NCI-H526 (cell line): ENCODE measurements at places on chromosomes 5 and 9.

GRCh38 chr5:135417083-135417482, 18.1 kb upstream of the MACROH2A1 start:
- DNase-seq: no peak

DNA sequence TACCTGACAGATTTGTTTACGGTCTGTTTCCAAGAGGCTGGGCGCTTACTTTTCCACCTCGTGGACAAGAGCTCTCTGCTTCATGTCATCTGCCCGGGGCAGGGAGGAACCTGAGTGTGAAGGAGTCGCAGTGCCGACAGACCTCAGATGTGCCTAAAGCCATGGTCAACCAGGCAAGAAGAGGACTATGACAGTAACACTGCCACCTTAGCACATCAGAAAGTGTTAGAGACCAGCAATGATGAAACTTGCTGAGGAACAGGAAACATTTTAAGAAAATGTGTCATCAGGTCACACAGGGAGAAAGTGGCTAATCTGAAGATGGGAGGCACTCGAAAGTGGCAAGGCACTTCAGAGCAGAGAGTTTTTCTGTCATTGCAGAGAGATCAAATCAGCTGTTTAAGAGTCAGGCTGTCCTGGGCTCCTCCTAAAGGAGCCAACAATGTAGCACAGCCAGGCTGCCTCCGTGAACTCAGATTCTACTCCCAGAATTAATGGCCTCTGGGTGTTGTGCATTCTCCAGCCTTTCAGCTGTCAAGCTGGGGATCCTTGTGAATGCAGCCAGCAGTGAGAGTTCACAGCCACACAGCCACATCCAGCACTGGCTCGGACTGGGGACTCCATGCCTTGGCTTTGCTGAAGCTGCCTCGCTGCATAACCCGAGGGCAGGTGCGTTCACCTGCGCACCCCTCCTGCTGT, 94.6 kb downstream of the RAPGEF1 start:
- DNase-seq: peak; percentile 63

DNA sequence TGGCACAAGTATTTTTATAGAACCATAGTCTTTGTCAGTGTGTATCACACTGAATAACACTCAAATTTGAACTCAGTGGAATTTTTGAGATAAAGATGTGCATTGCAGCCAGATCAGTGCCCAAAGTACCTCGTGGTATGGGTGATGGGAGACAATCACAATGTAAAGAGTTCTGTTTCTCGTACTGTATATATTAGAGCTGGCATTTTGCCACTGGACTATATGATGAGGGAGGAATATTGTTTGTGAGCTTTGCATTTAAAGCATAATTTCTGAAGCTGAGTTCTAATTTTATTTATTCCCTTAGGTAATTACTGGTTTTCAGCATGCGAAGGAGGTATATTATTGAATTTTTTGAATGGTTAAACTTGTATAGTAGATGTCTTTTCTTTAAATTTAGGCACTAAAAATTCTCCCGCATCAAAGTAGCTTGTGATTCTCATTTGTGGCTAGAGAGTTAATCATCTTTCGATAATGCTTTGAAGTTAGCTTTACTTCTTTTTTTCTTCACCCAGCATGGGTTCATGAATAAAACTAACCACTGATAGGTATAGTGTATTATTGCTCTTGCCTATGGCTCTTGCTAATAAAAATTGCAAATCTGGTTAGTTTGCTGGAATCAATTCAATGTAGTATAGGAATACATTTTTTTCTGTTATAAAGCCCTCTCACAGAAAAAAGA, 43.1 kb downstream of the PAM start:
- peak; percentile 18 for DNase-seq

GRCh38 chr5:84378961-84379360, 5.7 kb downstream of the EDIL3 start:
- no peak for DNase-seq

- no peak for DNase-seq
These were observed 597 bp upstream of the TMEM250 start for GRCh38 chr9:136119061-136119882.

DNA sequence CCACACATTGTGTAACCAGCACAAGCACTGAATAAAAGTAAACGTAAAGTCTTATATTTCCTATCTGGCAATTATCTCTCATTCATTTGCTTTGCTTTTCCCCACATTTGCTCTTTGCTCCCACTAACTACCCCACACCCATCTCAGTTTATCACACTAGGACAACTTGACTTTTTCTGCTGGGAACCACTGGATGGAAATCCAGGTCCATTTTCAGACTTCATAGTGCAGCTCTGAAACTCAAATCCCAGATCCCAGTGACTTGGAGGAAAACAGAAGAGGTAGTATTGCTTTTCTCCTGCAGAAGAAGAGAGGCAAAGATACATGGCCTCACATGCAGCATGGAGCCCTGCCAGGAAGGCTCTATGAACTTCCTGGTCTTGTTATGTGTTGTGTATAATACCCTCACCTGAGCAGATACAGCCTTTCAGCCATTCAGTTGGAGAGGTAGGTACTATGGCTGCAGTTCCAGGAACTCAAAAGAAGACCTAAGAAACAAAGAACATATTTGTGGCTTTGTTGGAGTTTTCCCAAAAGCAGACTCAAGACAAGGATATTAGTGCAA, 90.0 kb upstream of the NIPBL start:
- no peak for DNase-seq

- DNase-seq: no peak
These were observed 23.3 kb upstream of the STOM start for GRCh38 chr9:121393318-121393717.

DNA sequence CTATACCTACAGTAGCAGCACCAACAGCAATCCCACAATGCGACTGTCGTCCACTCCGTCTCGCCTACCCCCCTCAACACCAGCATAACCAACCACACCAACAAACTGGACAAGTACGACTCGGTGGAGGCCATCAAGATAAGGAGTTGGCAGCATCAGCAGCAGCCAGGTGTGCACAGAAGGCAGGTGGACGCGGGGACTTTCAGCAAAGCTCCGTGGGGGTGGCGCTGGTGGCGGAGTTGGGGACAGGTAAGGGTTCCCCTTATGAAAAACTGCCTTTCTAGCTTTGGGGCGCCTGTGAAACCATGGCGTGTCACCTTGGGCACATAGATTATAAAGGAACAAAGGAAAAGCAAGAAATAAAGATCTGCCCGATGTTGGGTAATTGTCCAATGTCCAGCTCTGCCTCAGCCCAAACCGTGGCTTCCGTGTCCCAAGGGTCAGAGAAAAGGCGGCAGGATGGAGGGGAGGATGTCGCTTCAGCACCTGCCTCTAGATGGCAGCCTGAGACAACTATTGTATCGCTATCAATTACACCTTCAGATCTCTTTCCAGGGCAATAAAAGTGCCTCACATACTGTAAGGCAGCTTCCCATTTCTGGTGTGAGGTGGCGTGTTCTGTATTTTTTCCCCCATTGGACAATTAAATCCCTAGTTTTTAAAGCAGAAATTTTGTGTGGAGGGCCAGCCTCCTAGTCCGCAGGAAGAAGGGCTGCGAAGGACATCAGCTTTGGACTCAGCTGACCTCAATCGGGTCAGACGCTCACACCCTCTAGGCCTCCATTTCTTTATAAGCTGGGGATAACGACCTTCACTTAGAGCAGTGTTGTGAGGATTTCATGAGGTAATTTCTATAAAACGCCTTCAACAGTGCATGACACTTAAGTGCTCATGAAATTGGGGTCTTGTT, 58.8 kb downstream of the MTRR start:
- peak; percentile 47 for DNase-seq

DNA sequence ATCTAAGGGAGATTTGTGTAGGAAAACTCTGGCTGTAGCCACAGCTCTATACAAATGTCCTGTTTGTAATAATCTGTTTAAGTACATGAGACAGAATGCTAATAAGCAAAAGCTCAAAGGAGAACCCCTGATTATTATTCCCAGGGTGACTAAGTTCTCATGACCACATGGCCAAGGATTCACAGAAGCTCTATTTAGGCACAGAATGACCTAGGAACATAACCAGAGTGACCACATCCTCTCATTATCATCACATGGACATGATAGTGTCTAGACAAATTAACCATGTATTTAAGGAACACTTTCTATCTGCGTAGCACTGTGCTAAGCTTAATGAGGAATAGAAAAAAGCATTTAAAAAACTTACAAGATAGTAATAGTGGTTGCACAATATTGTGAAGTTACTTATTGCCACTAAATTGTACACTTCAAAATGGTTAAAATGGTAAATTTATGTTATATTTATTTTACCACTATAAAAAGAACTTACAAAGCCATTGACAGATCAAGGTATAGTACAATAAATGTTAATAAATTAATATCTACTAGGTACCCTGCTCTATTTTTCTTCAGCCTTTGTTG, 56.3 kb downstream of the STX17 start:
- no peak for DNase-seq

- DNase-seq: no peak
These were observed 128.0 kb upstream of the MSX2 start for GRCh38 chr5:174596429-174596828.

GRCh38 chr5:151459680-151460324, 12.4 kb downstream of the SLC36A1 start:
- DNase-seq: no peak

GRCh38 chr5:137026296-137026695, 472.8 kb downstream of the SPOCK1 start:
- DNase-seq: no peak

DNA sequence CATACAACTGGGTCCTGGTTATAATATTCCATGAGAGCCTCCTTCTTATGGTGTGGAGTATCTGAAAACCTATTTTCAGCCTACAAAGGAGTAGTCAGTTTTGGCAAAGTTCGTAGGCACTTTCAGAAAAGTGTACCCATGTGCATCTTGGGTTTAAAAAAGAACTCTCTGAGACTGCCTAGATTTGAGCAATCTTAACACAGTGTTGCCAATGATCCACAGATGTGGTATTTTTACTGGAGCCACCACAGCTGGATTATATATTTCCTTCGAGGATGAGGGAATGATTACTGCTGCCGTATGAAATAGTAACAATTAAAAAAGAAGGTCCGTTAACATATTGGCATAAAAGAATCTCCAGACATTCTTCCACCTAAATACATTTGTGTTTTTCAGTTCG, 1.1 kb downstream of the PALM2AKAP2 start:
- DNase-seq: no peak

GRCh38 chr5:147669169-147669869, 113.2 kb downstream of the JAKMIP2 start:
- no peak for DNase-seq

DNA sequence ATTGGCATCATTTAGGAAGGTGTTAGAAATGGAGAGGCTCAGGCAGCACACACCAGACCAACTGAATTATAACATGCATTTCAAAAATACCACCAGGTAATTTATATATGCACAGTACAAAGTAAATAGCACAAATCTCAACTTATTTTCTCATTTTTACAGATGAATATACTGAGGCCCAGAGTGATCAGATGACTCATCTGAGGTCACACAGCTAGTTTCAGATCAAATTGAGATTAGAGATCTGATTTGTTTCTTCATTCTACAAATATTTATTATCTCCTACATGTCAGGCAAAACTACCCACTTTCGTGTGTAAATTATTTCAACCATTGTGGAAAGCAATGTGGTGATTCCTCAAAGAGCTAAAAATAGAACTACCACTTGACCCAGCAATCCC, 507.1 kb downstream of the TLE4 start:
- no peak for DNase-seq

DNA sequence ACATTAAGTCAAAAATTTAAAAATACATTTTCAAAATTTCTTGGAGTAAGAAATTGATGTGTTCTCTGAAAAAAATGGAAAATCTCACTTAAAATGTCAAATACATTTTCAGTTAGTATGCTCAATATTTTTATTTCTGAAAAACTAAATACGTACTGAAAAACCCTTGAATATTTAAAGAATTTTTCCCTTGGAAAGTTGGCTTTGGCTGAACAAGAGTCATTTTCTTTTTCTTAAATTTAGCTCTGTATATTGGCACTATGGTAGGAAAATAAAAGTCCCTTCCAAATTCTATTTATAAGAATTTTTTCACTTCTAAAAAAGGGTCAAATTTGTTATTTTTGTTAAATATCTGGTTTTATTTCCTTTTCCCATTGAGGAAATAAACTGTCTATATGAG, 29.0 kb upstream of the CDH18 start:
- no peak for DNase-seq

GRCh38 chr5:151070449-151070848, 10.4 kb downstream of the TNIP1 start:
- DNase-seq: no peak

- no peak for DNase-seq
These were observed 250.9 kb upstream of the SEMA6A start for GRCh38 chr5:116825486-116825885.

GRCh38 chr5:157294407-157295091, 28.6 kb downstream of the CYFIP2 start:
- peak; percentile 16 for DNase-seq

DNA sequence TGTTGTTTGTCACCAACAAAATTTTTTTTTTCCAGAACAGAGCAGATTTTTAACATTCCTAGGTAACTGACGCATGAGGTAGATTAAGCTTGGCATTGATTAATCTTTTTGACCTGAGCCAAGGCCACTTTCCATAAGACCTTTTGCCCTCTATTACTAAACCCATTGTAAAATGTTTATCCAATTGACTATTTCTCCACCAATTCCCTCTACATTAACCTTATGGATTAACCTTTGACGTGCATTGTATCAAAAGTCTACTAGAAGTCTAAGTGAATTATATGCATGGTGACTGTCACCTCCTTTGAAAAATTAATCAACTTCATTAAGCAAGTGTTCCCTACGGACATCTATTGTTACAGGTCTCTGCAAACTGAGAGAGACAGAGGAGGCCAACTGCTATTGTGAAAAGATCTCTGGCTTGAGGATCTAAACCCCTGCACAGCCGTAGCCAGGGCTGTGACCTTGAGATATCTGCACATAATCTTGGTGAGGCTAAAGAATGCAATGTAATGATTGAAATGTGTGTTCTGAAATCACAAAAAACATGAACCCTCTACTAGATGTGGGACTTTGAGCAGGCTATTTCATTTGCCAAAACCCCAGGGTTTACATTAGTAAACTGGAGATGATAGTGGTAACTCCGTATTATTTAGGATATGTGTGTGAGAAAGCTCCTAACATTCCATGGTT, 632.2 kb downstream of the TLR4 start:
- DNase-seq: no peak

- DNase-seq: no peak
These were observed 76.6 kb downstream of the MAPKAP1 start for GRCh38 chr9:125630436-125630835.

- no peak for DNase-seq
These were observed 205.0 kb downstream of the TRIO start for GRCh38 chr5:14348142-14348541.

DNA sequence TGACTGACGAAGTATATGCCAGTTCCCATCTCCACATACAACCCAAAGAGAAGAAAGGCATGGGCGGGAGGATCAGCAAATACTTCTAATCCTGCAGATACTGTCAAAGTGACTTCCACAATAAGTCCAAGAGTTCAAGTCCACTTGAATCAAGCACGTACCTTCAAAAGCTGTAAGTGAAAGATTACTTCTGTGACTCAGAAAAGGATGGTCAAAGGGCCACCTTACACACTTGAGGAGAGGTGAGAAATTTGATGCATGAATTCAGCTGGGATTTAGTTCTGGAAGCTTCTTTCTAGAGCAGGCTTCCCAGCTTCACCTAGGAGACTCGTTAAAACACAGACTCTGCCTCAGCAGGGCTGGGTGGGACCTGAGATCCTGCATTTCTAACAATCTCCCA, 357.5 kb downstream of the GLIS3 start:
- no peak for DNase-seq
